Stimulated activated CD4-positive, alpha-beta T cell treated with anti-CD3 and anti-CD28 coated beads, Interleukin-1b, Interleukin-23, amount 100 ng/mL, for 24 hours (primary cell): ENCODE measurements at places on chromosomes 4 and X.

DNA sequence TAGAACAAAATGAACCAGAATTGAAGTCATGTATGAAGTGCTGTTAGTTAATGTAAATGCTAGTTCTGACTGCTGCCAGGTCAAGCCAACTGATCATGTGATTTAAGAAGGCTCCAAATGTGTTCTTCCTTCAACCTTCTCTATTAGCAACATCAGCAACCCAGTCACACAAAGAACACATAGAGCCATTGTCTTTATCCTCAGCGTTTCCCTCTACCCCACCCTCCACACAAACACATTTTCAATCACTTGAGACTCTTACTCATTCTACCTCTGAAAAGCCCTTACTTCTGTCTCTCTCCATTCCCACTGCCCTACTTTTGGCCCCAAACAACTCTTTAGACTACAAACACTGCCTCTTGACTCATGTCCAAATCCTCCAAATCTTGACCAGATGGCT is 89.7 kb upstream of the KDR start:
- DNase-seq: no peak

- no peak for DNase-seq
These were observed 1937.8 kb downstream of the PCDH7 start for GRCh38 chr4:32658019-32658418.

GRCh38 chr4:146647615-146648460 is 9.1 kb downstream of the POU4F2 start:
- DNase-seq: no peak

- no peak for DNase-seq
These were observed 10.9 kb upstream of the F11 start for GRCh38 chr4:186255122-186255521.

DNA sequence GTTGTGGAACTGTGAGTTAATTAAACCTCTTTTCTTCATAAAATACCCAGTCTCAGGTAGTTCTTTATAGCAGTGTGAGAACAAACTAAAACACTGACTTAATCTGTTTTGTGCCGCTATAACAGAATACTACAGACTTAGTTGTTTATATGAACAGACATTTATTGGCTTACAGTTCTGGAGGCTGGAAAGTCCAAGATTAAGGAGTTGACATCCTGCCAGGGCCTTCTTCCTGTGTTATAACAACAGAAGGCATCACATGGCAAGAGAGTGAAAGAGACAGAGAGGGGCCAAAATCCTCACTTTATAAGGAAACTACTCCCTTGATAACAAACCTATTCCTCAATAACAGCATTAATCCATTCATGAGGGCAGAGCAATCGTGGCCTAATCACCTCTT is 42.5 kb upstream of the KCNIP4 start:
- DNase-seq: no peak

GRCh38 chr4:112093636-112094202 is 51.5 kb upstream of the FAM241A start:
- no peak for DNase-seq

DNA sequence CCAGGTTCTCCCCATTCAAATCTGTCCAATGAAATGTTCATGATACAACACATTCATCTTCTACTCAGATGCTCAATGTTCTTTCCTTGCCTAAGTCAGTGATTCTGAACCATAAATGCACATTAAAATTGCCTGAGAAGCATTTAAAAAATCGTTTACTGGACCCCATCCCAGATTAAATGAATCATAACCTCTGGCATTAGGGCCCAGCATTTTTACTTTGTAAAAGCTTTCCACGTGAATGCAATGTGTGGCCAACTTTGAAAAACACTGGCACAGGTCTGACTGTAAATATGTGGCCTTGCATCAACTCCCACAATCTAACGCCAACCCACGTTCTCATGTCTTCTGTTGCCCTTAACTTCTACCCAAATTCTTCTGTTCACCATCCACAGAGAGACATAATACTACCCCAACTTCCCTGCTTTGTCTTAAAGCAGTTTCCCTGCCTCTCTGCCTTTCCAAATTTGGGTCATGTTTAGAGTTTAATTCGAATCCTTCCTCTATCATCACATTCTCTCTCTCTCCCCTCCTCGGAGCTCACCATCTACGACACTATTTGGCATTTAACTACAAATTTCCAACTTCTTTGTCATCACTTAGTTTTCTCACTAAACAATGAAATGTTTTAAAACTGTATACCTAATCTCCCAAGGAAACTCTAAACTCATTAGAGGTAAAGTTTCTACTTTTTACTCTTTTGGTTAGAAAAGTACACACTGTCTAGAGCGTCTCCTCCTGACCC is 78.7 kb downstream of the PRKG2 start:
- DNase-seq: no peak

DNA sequence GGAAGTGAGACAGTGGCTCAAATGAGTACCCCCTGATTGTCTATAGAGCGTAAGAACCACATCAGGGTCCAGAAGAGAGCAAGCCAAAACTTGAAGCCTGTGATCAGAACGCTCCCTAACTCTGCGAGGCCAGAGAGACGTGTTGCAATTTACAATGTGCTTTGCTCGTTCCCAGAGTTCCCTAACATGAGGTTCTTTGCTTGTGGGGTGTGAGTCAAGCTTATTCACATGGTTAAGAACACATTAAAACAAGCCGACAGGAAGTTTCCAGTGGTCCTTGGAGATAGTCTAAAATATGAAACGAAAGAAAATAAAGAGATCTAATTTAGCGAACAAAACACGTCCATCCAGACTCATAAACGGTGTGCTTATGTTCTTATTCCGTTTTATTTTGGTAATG is 702.3 kb downstream of the TRIML1 start:
- DNase-seq: no peak

- DNase-seq: no peak
These were observed 59.2 kb downstream of the NSUN7 start for GRCh38 chr4:40808926-40809457.

- DNase-seq: no peak
These were observed 522.5 kb downstream of the IQCM start for GRCh38 chr4:149293046-149293649.

- no peak for DNase-seq
These were observed 79.2 kb downstream of the TMEM164 start for GRCh38 chrX:110082161-110082560.

DNA sequence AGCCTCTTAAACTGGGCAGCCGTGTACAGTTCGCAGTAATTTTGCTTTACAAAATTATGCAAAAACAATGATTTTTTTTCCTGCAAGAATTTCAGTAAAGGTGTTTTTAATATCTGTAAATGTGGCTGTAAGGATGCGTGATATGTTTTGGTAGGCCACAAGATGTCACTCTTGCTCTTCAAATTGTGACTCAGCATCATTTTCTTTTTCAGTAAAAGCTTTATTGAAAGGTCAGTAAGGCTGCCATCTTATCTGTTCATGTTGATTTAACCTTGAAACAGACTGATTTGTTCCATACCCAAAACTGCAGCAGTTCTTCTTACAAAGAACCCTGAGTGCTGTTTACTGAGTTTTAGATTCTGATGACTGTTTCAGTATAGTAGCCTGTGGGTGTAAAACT is 39.9 kb downstream of the TXLNG start:
- DNase-seq: no peak

DNA sequence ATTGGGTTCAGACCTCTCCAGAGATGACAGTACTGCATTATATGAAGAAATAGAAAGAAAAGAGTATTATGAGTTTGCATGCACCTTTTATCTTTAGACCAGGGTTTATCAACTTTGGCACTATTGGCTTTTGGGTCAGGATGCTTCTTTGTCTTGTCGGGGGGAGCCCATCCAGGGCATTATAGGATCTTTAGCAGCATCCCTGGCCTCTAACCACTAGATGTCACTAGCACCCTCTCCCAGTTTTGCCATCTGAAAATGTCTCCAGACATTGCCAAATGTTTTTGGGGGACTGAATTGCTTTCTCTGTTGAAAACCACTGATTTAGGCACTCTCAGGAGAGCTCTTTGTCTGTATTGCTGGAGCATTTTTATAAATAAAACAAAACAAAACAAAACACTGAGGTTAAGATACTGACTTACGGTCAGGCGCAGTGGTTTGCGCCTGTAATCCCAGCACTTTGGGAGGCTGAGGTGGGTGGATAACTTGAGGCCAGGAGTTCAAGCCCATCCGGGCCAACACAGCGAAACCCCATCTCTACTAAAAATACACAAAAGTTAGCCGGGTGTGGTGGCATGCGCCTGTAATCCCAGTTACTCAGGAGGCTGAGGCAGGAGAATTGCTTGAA is 23.6 kb downstream of the CA5B start:
- no peak for DNase-seq

GRCh38 chr4:2072971-2073807 is 14.1 kb downstream of the NAT8L start:
- DNase-seq: no peak

- DNase-seq: no peak
These were observed 72.6 kb upstream of the CPEB2 start for GRCh38 chr4:14929669-14930068.

GRCh38 chrX:20594985-20595384 is 328.3 kb upstream of the RPS6KA3 start:
- no peak for DNase-seq

DNA sequence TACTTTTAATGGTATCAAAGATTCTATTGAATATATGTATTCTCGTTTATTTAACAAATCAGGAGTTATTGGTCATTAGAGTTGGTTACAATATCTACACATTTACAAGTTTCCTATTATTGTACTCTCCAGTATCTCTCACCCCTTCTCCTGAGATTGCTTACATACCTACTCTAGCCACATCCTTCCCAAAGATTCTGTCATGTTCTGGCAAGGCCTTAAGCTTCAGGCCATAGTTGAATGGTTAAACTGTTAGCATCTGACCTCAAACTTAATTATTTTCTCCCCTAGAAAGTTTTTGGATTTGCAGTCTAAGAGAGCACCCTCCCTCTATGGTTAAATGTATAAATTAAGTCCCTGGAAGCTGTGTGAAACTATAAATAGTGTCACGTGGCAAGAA is 784.2 kb downstream of the GLUD2 start:
- DNase-seq: no peak

GRCh38 chr4:8336412-8337075 is 67.0 kb downstream of the HTRA3 start:
- DNase-seq: no peak

DNA sequence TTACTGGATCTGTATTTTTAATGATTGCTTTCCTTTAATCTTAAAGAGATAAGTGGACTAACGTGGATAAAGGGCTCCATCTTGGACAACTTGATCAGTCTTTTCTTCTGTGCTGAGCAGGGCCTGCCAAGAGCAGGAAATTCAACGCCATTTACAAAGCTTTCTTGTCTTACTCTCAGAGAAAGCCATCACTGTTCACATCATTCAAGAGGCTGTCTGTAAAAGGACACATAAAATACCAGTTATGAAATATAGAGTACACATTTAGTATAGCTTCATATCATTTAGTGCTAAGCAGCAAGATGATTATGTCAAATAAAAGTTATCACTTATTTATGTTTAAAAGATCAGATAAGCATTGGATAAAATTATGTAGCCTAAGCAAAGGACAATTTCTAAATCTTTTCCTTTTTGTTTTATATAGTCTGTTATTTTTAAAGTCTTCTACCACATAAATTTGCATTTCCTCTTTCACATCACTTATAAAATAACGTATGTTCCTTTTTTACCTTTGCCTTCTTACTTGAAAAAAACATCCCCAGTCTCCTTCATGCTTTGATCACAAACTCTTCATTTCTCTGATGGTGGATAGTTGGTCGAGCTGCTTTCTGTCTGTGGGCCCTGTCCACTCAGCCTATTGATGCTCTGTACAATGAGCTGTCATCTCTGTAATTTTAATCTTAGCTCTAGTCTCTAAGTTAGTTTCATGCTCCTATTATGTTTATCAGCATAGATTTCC is 2.1 kb upstream of the CCNG2 start:
- DNase-seq: no peak

DNA sequence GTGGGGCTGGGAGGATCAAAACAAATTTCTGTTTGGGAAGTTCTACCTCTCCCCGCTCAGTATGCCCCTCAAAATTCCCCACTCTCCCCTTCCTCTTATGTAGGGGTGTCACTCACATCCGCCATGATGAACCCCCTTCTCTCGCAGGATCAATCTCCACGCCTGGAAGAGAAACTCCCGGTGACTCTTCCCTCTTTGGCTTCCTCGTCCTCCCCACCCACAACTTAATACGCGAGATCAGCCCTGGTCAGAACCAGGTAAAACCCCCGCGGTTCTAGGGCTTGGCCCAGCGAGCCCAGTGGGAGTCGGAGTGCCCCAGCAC is 427 bp downstream of the LAMTOR3 start:
- DNase-seq: no peak

GRCh38 chr4:165810726-165811125 is 62.3 kb upstream of the TLL1 start:
- no peak for DNase-seq

DNA sequence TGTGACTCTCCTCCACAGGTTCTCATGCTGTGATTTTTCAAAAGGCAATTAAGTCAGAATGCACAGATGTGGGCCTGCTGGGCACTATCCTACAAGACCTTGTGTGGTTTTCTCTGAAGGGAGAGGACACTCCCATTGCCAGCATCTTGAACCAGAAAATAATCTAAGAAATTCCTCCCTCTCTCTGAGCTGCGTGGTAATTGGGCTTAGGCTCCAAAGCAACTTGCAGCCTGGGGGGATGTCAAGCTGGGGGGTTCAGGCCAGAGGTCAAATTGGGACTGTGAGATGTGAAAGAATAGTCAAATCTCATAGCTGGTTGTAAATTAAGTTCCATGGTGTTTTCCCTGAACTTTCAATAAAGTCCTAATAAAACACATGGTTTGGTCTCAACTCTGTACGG is 350.6 kb upstream of the SLC7A11 start:
- DNase-seq: no peak

DNA sequence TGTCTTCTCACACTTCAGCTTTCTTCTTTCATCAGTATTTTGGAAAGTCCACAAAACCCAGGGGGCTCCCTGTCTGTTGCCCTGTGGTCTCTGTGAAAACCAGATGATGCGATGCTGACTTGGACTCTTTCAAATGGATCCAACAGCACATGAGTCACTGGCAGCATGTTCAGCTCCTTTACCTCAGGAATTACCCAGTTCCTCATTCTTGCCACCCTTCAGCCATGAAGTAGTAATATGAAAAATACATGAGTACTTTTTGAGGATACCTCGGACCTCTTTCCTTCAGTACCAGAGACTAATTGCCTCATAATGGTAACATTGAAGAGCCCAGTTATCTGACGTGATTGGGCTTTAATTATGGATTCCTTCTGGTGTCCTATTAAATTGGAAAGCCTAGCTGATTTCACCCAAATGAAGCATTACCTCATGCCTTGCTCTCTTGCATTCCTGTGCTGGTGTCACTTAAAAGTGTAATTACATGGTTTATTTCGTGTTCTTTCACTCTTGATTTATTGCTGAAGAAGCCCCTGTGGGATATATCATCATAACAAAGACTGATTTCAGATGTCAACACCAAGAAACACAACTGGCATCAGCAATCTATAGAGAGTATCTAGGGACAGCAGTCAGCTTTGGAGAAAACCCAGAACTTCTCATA is 63.4 kb downstream of the NFKB1 start:
- DNase-seq: no peak
